NCI-H226 (cell line): ENCODE measurements at places on chromosomes 12 and 14.

- no peak for DNase-seq
Measured at GRCh38 chr12:53225635-53226424, 6.2 kb downstream of the RARG start.

DNA sequence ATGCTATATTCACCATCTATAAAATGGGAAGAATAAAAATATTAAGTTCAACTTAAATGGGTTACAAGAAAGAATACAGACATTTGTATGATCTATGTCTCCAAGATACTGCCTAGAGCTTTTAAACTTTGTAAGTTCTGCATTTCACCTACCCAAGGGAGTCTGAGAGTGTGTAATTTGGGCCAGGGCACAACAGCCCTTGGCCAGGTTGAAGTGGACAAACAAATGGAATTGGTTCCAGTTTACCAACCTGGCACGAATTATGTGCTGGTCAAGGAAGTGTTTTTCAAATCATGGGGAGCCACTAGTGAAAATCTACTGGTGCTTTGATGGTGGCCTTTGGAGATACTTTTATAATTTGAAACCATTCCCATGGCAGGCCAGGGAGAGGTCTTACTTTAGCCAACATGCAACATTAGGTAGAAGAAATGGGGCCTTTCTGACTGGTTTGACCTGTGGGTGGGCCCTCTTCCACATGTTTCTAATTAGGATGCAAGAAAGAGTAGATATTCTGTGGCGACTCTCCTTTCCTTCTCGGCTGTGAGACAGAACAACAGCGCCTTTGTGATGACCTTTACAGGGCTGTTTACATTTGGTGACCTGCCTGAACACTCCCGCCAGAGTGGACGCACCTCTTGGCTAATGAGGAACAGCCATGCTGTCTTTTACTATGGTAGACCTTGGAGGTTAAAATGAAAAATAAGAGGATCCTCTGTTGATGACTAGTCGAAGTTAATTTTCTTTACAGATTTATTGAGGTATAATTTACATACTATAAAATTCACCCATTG is 476.6 kb downstream of the ZFP36L1 start:
- no peak for DNase-seq

DNA sequence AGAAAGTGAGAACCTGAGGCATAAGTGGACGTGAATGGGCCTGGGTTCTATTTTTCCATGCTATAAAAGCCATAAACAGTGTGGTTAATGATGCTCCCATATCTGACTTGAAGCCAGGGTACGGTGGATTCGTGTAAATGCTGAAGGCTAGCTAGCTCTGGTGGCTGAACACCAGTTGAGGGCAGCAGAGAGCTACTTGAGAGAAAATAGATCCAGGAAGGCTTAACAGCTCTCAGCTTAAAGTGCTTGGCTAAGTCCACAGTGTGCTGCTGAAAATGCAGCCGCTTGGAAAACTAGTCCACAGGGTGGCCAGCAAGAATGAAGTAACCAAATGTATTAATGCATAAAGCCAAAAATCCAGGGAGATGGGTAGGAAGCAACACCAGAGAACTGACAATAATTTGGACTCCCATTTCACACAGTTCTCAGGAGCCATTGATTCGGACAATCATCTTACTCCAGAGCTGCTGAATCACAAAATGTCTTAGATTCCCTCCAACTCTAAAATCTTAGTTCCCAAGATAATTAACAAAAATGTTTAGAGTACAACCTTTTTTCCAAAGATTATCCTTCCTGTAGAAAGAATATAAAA is 15.0 kb upstream of the FOXG1 start:
- peak; percentile 17 for DNase-seq

GRCh38 chr14:100826391-100827100 is 628 bp downstream of the MEG3 start:
- DNase-seq, result no peak

GRCh38 chr12:99253068-99253467 is 394.5 kb upstream of the GARIN6 start:
- DNase-seq, result no peak

DNA sequence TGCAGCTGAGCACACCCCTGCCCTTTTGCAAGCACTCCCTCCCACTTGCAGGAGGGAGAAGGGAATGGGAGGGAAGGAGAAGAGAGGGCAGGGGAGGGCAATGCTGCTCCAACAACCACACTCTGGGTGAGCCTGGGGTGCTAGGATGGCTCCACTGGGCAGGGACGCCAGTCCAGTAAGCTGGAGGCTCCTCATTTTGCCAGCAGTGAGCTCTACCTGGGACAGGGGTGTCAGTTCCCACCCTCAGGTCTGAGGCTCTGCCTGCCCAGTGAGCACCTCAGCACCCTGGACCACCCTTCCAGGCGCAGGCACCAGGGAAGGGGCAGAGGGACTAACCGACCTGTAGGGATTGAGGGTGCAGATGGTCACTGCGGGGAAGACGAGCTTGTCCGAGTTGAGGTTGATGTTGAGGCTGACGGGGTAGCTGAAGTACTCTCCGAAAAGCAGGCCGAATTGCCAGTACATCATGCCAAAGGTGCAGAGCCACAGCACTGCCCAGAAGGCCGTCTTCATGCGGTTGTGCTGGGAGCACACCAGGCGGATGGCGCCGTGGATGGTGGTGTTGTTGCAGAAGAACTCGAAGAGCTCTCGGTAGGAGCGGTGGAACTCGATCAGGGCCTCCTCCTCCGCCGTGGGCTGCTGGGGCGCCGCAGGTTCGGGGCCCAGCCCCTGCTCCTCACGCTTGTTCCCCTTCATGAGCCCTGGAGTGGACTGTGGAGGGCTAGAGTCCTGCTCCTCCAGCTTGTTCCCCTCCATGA is 1.2 kb downstream of the SCNN1A start:
- DNase-seq, result no peak

GRCh38 chr12:21725731-21726130 is 48.8 kb downstream of the KCNJ8 start:
- no peak for DNase-seq

DNA sequence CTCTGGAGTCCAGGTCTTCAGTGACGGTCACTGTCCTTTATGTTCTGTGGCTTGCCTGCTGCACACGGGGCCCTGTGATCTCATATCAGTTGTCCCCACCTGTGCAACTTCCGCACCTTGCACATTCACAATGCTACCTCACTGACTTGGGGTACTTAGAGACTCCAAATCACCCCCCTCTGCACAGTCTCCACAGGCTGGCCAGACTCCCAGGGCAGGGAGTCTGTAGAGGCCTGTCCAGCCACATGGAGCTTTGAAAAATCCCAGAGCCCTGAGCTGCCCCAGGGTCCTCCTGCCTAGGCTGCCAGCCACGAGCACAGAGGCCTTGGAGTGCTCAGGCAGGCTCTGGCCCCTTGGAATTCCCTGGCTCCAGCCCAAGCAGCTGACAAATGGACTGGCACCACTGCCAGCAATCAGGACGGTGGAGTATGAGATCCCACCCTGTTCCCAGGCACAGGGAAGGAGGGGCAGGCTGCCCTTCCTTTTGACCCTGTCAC is 26.4 kb downstream of the CMKLR1 start:
- no peak for DNase-seq

DNA sequence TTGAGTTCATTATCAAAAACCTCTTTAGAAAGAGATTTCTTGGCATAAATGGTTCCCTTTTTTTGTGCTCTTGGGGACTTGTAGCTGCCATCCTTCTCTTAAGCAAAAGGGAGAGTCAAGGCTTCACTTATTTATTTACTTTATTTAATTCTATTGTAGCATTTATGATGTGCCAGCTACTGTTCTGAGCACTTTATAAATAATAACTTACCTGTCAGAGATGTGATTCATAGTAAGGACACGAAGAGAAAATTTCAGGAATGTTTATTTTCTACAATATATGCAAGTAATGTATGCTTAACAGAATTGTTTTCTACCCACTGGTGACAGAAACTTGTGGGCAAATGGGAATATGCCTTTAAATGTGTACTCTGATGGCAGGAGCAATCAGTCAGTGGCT is 33.3 kb downstream of the TMEM117 start:
- no peak for DNase-seq

DNA sequence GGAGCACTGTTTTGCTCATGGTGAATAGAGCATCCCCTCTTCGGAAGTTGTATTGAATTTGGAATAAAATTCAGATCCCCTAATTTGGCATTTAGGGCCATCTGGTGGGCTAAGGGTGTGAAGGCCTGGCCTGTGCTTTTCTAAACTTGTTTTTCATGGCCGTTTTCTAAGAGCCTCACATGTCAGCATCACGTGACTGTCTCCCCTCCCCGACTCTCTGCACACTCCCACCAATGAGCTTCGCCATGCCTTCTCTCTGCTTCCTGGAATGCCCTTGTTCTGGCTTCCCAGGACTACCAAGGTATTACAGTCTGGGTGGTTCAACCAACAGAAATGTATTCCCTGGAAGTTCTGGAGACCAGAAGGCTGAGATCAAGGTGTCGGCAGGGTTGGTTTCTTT is 85.3 kb downstream of the PRIMA1 start:
- no peak for DNase-seq

DNA sequence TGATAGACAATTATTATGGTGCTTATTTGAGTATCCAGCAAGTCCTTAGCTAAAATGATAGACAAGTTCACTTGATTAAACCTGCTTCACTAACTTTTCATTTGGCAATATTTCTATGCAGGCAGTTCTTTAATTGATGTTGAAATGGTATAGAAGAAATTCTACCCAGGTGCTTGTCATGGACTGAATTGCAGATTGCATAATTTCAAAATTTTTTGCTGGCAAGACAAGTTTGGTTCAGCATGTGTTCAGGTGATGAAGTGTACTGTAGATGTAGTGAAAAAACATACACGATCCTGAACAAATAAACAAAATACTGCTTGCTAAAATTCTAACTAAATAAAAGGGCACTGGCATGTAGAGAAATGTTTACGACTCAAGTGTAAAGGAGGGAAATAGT is 189.0 kb downstream of the FOXA1 start:
- no peak for DNase-seq

GRCh38 chr12:132327336-132328171 is 1.8 kb downstream of the GALNT9 start:
- peak; percentile 97 for DNase-seq
